IMR-90 (cell line): ENCODE measurements at places on chromosomes 2 and 18.

GRCh38 chr18:45416168-45416567 lies 199.1 kb upstream of the SLC14A2 start:
- no peak for DNase-seq

GRCh38 chr2:201858281-201859184 lies 52.2 kb downstream of the CDK15 start:
- DNase-seq: peak; percentile 57

DNA sequence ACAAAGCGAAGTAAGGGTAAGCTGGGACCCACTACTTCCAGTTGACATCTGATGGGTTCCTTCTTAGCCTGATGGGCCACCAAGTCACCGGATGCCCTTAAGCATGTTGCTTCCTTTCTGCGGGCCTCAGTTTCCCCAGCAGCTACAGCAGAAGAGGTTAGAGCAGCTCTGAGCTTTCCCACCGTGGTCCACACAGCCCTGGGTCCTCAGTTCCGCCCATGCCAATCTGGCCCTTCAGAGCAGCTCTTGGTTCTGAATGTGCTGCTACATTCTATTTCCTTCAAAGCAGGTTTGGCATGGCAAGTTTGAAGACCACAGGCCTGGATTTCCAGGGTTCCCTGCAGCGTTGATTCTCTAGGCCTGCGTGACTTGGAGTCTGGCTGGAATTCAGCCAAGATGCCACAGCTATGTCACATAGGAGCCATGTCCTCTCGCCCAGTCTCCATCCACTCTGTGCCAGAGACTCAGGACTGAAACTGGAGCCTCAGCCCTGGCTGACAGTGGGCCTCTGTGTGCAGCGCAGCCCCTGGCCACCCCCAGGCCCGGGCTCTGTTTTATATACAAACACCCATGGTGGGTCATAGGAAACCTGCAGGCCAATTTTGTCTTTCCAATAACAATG lies 79.6 kb downstream of the TFCP2L1 start:
- DNase-seq: no peak

DNA sequence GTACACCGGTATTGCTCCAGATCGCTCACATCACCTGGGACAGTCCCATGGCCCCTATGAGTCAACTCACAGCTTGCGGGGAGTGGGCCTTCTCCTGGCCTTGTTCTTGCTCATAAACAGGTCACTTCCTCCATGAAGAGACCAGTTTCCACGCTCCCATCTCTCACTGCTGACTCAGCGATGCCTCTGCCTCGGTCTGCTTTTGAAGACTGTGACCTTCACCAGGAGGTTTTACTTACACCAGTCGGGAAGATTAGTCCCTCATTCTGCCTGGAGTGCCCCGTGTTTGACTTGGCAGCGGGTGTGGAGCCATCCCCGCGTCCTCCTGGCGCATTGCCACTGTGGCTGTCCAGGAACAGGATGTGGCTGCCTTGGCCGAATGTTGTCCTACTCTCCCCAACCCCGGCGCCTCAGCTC lies 159.8 kb downstream of the RHBDD1 start:
- peak; percentile 77 for DNase-seq

- DNase-seq: no peak
Measured at GRCh38 chr2:234438305-234438977, 58.4 kb downstream of the ARL4C start.

GRCh38 chr2:126658905-126659561 lies 3.1 kb downstream of the GYPC start:
- peak; percentile 73 for DNase-seq

DNA sequence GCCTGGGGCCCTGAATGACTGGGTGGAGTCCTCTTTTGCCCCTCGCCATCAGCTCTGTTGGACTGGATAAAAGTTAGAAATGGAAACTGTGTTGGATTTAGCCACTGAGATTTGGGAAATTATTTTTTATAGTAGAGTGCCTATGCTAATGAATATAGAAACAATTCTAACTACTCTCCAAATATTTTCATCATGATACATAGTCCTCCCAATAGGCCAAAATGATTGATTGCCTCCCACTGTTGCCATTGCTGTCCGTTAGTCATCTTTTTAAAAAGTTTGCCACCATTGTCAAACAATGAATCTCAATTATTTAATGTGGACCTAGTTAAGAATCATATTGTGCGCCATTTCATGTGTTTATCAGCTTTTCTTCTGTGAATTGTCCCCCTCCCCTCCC lies 417.0 kb downstream of the GALR1 start:
- no peak for DNase-seq

DNA sequence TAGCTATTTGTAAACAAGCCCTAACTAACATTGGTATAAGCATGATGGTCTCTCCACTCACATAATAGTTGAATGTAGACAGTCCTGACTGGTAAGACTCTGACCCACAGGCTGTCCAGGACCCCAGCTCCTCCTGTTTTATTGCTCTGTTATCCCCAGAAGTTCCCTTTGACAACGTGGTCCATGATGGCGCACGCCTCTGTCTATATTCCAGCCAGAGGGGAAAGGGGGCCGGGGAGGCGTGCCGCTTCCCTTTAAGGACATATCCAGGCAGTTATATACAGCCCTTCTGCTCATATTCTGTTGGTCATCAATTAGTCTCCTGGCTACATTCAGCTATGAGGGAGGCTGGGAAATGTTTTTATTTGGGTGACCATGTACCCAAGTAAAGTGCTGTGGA lies 6.7 kb downstream of the DYSF start:
- no peak for DNase-seq

GRCh38 chr2:144099340-144099739 lies 420.6 kb downstream of the ZEB2 start:
- no peak for DNase-seq

GRCh38 chr2:30514134-30514847 lies 67.2 kb downstream of the LCLAT1 start:
- DNase-seq: peak; percentile 88

DNA sequence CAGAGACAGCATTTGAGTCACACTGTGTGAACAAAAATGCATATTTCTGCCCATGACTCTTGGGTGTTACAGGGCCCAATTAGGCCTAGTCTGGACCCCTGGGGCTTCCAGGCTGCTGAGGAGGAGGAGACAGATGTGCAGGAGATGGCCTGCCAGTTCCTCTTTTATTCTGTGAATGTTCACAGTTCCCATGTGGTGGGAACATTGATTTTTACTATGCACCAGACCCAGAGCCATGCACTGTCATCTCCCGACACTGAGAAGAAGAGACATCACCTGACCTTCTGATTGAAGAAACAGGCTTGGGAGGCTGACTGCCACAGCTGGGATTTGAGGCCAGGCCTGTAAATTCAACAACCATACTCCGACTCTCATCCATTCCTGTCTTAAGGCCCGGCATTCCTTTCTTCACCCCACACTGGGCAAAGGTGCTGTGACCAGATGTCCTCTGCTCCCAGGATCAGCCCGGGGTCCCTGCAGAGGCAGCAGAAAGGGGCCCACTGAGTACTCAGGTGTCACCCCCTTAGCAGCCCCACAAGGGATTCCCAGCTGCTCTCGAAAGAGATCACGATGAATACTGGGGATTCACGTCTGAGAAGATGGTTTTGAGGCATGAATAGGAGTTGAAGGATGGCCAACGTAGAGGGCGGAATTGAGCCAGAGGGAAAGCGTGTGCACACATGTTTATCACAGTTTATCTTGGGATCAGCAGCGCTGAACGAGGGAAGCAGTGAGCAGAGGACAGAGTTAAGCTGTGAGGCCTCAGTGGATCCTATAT lies 3.6 kb upstream of the TFCP2L1 start:
- DNase-seq: no peak

DNA sequence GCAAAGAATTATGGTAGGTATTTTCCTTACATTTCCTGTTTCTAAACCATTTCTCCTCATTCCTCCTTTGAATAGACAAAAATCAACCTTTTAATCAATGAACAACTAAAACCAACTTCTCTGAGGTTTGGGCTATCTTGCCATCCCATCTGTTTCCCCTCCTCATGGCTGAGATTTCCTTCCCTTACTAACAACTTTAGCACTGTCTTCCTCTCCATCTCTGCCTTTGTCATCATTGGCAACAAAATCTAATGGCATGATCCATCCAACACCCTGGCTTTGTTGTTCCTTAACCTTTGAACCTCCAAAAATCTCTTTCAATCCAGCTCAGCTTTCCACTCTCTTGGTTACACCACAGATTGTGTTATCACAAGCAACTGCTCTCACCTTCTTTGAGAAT lies 95.3 kb upstream of the FAM136A start:
- DNase-seq: no peak

DNA sequence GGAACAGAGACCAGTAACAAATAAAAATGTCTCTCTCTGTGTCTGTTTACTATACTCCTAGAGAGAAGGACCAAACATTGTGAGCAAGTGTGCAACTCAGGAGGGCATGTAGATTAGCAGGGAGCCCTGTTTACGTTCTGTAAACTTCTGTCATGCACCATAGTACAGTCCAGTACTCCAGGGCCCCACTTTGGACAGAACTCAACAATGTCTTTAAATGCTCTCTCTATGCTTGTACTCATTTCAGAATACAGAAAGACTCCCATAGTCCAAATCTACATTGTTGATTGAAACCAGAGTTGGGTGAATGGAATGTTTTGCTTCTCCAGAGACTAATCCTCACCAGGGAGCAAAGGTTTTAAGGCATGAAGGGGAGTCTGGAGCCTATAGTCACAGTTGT lies 934.8 kb downstream of the NRXN1 start:
- no peak for DNase-seq

- no peak for DNase-seq
Measured at GRCh38 chr2:26735883-26736588, 28.0 kb upstream of the SLC35F6 start.

- peak; percentile 32 for DNase-seq
Measured at GRCh38 chr2:12501469-12502158, 215.1 kb upstream of the TRIB2 start.

GRCh38 chr18:58045242-58046092 lies 1.4 kb downstream of the NEDD4L start:
- DNase-seq: peak; percentile 31

GRCh38 chr2:11582862-11583752 lies 49.3 kb downstream of the GREB1 start:
- peak; percentile 35 for DNase-seq

DNA sequence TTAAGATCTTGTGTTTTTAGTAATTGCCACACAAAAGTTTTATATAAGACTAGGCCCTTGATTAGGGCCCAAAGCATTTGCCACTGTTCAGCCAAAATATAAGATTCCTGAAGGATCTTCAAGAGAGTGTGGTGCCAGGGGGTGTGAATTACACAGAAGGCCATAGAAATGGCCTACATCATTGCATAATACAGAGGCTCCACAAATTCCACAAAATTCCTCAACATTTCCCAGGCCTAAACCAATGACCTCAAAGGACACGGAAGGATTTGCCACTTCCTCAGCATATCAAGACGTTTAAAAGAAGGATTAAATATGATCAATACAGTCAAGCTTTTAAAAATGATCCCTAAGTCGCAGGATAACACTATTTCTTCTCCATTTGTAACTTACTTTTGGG lies 24.1 kb downstream of the COL6A3 start:
- no peak for DNase-seq

GRCh38 chr18:73835039-73835438 lies 312.6 kb downstream of the FBXO15 start:
- DNase-seq: no peak

DNA sequence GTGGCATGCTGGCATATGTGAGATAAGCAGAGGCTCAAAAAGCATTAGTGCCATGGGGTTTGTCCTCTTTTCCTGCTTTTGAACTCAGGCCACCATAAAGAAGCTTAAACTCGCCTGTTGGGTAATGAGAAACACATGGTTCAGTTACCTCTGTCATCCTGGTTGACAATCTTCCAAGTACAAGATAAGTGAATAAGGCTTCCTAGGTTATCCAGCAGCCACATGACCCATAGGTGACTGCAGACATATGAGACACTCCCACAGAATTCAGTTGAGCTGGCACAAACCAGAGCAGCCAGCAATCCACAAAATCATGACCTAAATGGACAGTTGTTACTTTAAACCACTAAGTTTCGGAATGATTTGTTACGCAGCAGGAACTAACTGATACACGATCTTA lies 97.3 kb downstream of the TACR1 start:
- no peak for DNase-seq

GRCh38 chr2:28334527-28334894 lies 58.1 kb upstream of the FOSL2 start:
- no peak for DNase-seq

GRCh38 chr18:21109936-21110712 lies 1.5 kb downstream of the ROCK1 start:
- DNase-seq: peak; percentile 30

DNA sequence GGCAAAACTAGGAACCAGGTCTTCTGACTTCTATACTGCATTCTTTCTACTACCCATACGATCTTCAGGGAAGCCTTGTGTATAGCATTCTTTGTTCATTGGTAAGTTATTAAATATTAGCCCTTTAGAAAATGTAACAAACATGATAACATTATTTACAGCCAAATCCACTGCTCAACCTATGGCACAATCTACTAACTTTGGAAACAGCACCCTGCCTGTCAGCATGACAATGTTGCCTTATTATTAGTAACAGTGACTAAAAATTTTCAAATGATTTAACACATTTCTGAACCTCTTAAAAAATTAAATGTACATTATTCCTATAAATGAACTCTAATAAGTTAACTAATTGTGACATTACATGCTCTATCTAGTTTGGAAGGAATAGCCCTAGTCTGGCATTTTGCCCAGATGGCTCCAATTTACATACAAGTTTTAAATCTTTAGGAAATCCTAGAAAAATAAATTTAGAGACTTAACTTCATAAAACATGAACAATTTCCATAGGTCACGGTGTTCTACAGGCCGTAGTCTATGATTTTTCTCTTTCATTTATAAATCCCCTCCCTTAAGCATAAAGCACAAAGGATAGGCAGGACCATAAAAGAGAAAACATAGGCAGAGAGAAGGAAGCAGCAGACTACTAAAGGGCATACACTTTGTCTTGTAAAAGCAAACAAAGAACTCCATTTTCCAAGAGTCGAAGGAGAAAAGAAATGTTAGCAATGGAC lies 33.7 kb downstream of the YES1 start:
- peak; percentile 16 for DNase-seq

GRCh38 chr18:73766910-73767515 lies 380.6 kb downstream of the FBXO15 start:
- DNase-seq: peak; percentile 11

- DNase-seq: no peak
Measured at GRCh38 chr2:68365087-68365486, at the start of gene PLEK. Gene PLEK, plus strand, starts transcription at chr2:68365282. Its CDS starts 70 bp downstream, at chr2:68365352.

DNA sequence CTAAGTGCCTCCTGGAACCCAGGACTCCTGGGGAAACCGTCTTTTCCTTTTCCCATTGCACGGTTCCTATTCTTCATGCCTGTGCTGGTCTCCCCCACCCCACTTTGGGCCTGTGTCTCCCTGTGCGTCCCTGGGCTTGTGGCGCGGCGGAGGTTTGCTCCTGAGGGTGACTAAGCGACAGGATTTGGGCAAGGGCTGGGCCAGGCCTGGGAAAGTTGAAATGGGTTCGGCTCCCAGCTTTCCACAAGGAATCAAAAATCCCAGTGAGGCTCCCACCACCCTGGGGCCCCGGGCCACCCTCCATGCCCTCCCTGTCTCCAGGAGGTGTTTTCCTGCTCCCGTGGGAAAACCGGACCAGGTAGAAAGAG lies 197.6 kb downstream of the NDUFA10 start:
- DNase-seq: no peak

- DNase-seq: peak; percentile 61
Measured at GRCh38 chr2:12430407-12431133, 286.2 kb upstream of the TRIB2 start.
